CD4-positive, alpha-beta T cell treated with Interleukin-15 for 1 hour (primary cell): ENCODE measurements at places on chromosomes 3 and 15.

GRCh38 chr15:100170291-100171210 lies 171.2 kb downstream of the ADAMTS17 start:
- no peak for DNase-seq

DNA sequence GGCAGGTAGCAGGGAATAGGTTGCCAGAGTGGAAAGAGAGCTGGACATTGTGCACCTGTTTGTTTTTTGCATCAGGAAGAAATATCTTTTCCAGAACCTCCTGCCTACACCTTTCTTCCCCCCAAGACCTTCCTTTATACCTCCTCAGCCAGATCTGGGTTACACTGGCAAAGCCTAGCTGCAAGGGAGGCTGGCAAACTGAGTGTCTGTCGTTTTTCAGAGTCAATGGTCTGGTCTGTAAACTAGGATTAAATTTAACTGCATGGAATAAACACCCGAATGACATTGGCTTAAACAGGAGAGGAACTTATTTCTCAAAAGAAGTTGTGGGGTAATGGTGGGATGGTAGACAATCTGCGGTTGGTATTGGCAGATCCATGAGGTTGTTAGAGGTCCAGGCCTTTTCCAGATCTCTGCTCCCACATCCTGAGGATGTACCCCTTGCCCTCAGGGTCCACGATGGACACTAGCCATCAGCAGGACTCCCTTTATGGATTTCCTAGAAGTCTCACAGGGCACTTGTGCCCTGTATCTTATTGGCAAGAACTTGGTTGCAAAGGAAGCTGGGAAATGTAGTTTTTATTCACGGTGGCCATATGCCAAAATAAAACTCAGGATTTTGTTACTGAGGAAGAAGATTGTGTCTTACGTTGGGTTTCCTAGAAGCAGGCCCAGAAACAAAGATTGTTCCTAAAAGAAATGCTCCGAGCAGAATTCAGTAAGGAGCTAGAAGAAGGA lies 3.2 kb upstream of the RARRES1 start:
- no peak for DNase-seq

GRCh38 chr15:57792724-57793449 lies 86.4 kb downstream of the POLR2M start:
- no peak for DNase-seq

DNA sequence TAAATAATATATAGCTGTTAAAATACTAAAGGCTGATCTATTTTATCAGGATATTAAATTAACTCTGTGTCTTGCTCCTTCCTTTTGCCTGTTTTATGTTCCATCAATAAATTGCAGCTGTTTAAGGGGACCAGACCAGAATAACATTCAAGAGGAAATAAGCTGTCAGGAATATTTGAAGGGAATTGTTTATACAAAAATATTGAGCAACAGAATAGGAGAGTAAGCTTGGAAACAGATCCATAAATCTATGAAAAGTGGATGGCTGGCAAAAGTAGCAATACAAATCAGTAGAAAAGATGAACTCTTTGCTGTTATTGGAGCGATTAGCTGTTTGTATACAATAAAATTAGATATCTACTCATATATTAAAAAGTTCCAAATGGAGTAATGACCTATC lies 36.2 kb upstream of the PLSCR2 start:
- DNase-seq: no peak

DNA sequence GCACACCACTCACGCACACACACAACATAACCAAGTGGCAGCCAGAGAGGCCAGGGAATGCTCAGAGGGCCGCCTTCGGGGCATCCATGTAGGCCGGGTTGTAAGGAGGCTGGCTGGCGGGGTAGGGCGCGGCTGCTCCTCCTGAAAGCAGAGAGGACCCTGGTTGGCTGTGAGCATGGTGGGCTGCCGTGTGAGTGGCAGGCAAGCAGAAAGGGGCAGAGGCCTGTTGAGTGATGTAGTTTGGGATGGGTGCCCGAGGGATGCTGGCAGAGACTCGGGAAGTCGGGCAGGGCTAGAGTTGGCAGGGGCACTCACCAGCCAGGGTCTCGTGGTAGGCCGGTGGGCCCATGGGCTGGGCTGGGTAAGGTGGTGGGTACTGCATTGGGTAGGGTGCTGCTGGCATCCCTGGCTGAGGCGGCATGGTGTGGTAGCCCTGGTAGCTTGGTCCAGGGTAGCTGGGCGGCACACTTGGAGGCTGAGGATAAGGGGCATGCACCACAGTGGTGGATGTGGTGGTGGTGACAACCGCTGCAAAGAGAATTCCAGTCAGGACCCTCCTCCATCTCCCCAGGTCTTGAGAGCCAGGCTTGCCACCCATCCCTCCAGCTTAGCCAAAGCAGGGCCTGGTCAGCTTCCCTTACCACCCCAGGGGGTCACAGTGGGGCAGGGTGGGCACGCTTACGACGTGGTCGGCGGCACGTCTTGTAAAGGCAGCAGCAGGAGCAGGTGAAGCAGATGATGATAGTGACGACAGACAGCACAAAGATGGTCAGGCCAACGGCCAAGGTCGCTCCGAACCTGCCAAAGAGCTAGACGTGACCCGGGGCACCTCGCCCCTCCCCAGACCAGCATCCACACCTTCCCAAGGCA lies 22.7 kb downstream of the ATRIP start:
- no peak for DNase-seq

- DNase-seq: no peak
These were observed 15.5 kb upstream of the CCDC33 start for GRCh38 chr15:74220475-74221248.

DNA sequence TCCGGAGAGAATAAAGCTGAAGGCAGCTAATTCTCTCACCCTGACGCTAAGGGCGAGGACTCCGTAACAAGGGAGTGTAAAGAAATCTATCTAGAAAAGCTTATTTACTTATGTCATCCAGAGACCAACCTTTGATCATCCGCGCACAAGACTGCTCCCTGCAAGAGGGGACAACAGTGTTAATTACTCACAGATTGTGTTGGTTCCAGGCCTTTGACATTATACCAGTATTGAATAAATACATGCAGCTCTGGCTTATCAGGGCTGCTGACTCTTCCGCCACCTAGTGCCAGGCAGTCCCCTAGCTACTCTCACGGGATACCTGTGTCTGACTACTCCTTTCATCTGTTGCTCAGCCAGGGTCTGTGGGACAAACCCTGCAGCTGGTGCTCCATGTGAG lies 211.7 kb downstream of the DTWD1 start:
- no peak for DNase-seq

- DNase-seq: no peak
These were observed 23.5 kb downstream of the ANP32A start for GRCh38 chr15:68797191-68797590.

- peak; percentile 8 for DNase-seq
These were observed 6.0 kb downstream of the KLF15 start for GRCh38 chr3:126351086-126351770.

DNA sequence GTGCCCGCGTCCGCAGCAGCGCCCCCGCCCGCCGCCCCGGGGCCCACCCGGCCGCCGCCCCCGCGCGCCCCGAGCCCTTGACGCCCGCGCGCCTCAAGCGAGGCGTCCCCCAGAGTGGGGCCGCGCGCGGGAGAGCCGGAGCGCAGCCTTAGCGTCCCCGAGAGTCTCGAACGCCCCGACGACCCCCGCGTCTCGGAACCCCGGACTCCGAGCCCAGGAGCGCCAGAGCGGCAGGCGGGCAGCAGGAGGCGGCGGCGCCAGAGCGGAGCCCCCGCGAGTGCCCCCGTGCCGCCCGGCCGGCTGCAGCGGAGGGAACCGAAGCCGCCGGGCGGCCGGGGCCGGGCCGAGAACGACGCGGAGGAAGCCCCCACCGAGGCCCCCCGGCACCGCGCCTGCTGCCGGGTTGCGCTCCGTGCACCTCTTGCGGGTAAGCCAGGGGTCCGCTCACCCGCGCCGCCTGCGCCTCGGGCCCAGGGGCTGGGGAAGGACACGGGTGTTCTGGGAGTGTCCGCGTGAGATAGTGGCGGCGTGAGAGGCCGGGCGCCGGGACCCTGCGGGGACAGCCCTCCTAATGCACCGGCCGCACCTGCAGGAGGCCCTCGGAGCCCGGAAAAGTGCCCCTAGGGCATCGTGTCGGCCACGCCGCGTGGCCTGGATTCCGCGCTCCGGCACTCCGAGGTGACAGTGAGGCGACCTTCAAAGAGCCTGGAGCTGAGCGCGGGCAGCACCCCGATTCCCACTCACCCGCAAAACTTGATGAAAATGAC lies 52.0 kb upstream of the ULK4 start:
- peak; percentile 38 for DNase-seq

DNA sequence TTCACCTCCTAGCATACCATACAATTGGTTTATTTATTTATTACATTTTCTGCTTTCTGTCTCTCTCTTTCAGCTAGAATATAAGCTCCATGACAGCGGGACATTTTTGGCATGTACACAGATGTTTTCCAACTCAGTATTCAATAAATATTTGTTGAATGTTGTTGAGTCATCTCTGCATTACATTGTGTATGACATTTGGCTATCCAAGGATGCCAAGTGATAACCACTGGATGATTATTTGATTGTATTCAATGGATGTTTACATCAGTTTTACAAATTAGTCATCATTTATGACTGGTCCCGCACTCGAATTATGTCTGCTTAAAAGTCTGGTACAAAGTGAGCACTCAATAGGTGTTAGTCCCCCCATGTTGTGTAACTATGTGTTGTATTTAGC lies 49.5 kb upstream of the STXBP5L start:
- DNase-seq: no peak

DNA sequence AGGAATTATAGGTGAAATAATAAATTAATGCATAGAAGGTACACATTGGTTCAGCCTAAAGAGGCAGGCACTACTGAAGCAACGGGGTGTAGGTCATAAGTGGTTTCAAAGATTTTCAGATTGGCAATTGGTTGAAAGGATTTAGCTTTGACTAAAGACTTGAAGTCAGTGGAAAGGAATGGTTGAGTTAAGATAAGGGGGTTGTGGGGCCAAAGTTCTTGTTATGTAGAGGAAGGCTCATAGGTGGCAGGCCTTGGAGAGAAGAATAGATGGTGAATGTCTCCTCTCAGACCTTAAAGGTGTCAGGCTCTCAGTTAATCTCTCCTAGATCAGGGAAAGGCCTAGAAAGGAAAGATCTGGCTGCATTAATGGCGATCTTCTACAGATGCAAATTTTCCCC lies 209.8 kb downstream of the ATP10A start:
- DNase-seq: no peak

DNA sequence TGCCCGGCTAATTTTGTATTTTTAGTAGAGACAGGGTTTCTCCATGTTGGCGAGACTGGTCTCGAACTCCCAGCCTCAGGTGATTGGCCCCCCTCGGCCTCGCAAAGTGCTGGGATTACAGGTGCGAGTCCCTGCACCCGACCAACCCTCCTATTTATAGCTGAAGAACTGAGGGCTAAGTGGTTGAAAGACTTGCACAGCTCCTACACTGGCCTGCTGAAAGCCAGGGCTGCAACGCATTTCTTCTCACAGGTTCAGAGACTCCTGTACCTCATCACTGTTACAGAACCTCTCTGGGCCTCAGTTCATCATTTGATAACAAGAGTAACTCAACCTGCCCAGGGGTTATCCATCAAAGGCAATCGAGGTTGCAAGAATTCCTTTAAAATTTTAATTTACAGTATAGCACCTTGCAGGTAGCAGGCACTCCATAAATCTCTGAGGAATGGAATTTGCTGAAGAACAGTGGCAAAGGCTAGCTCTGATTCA lies 626.5 kb upstream of the TBL1XR1 start:
- no peak for DNase-seq

- DNase-seq: no peak
These were observed 36.5 kb upstream of the CBLB start for GRCh38 chr3:105905328-105905727.

- no peak for DNase-seq
These were observed 144.1 kb upstream of the HES1 start for GRCh38 chr3:193991666-193992424.

GRCh38 chr3:43389388-43390254 lies 103.3 kb downstream of the SNRK start:
- peak; percentile 85 for DNase-seq

- DNase-seq: no peak
These were observed 12.5 kb upstream of the ZXDC start for GRCh38 chr3:126488185-126488584.

GRCh38 chr15:79608066-79608864 lies 176.1 kb downstream of the MINAR1 start:
- no peak for DNase-seq

- DNase-seq: no peak
These were observed 54.6 kb downstream of the RNF111 start for GRCh38 chr15:59042041-59042440.

- DNase-seq: no peak
These were observed 84.2 kb upstream of the PIAS1 start for GRCh38 chr15:67969892-67970291.

- no peak for DNase-seq
These were observed 35.7 kb downstream of the KLF15 start for GRCh38 chr3:126321490-126321889.

DNA sequence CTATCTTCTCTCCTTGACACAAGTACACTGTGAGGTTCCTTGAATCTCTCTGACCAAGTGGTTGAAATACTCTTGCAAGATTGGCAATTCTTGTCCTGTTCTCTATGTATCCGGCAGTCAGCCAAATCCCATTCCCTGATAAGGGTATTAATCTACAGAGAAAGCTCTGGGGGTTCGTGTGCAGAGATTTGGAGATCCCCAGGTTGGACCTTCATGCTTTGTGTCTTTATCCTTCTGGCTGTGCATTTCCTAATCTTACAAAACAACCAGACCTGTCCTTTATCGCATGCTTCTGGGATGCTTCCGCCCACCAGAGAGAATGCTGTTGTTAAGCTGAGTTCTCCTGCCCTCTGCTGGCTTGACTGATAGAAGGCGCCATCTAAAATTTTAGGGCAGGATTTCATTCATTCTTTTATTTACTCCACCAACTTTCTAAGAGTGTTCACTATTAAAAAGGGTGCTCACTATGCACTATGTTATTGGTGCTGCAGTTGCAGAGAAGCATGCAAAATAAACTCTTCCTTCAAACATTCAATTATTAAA lies 8.6 kb upstream of the SST start:
- no peak for DNase-seq
